Amygdala (tissue), 56 donors: ENCODE measurements at places on chromosomes 5 and 9.

DNA sequence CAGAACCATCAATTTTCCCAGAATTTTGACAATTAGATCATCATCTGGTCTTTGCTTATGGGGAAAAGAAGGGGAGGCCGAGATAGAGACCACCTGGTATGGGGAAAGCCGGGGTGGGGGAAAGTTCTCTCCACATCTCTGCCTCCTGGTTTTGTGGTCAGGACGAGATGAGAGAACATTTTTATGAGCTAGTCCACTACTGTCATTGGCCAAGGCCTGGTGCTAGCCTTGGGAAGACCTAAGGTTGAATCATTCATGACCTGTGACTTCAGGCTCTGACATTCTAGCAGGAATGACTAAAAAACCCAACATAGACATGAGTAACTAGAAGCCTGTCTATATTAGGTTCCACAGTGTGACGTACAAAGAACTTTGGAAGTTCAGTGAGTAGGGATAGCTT is 135.2 kb downstream of the PTTG1 start:
- DNase-seq: no peak

GRCh38 chr5:150123542-150123941 is 32.1 kb downstream of the PDGFRB start:
- no peak for DNase-seq

- no peak for DNase-seq
Observed at GRCh38 chr9:73280113-73280512, 128.4 kb downstream of the ANXA1 start.

- no peak for DNase-seq
Observed at GRCh38 chr5:112669328-112669963, 68.2 kb upstream of the APC start.

DNA sequence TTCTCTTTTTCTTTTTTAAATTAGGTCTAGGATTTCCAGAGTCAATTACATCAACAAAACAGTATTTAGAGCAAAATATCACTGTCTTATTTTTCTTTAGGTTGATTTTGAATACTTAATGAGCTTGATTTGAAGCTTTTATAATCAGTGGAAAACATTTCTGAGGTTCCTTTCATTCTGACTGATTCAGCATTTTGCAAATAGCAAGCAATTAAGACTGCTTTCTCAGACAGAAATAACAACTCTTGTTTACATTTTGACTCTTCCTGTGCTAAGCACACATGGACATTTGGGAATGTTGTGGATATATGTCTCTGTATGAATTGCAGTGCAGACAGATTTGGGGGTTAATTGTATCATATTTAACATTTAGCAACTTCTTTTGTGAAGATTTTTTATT is 22.2 kb upstream of the MCCC2 start:
- no peak for DNase-seq

DNA sequence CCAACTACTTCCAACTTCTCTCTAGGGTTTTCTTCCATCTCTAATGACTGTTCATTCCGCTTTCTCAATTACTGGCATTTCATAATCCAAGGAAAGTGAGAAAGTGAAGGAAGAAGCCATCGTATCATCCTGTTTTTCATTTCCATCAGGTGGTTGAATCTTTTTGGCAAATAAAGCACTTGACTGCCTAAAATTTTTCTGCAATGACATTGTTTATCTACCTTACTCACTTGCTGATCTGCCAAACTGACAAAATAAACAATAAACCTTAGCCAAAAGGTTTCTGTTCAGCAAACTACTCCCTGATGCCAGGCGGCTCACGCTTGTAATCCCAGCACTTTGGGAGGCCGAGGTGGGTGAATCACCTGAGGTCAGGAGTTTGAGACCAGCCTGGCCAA is 18.4 kb downstream of the FNBP1 start:
- no peak for DNase-seq
